ENCODE measurements at places on chromosomes 6 and 20. TPM values are rescaled to one million over a fixed set of nuclear protein-coding genes. Genes with fewer than 3 reads are reported as not detected.

DNA sequence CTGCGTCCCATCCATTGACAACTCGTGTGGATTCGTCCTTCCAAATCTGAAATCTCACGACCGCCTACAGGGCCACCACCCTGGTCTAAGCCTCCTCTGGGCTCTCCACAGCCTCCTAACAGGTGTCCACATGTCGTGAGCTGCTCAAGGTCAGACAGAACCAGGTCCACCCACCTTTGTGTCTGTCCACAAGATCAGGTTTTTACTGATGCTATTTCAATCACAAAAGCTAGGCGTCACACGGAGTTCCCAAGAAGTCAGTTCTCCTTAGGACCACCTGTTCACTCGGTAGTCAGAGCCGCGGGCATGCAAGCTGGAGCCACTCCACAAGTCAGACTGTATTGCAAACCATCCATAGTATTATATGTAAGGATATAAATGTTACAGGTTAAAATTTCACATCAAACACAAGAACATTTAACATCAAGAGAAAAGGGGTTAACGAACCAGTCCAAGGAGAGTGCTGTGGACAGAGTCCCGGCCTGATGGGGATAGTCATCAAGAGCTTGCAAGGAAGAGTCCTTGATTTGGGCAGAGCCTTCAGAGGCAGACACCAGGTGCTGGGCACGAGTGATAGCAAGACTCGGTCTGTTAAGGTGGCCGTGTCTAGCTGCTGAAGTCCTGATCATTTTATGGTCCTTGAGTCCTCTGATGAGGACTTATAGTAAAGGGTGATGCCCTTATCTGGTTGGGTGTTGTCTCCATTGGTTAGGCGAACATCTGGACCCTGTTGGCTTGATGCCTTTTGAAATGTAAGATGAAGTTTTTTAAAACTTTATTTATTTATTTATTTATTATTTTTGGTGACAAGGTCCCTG, 731 bp upstream of the DNPH1 start:
- H3K36me3 ChIP-seq = no peaks in the 10 kb centered on the region
- H3K4me1 ChIP-seq = peaks cover 14% of the 10 kb centered on the region
- no peak for DNase-seq
- no peaks in the 10 kb centered on the region for H3K27me3 ChIP-seq

SH3BGRL2 gene
- total RNA-seq = 30.5 TPM

TCF15 gene
- total RNA-seq = 3.3 TPM

- no peak overlapping the region for H3K27ac ChIP-seq
- H3K4me3 ChIP-seq = no peak overlapping the region
- peaks cover 59% of the 10 kb centered on the region for H3K36me3 ChIP-seq
Observed at GRCh38 chr6:151351146-151351700, 40.1 kb downstream of the ZBTB2 start.

GRCh38 chr6:47741807-47742206, 40.0 kb upstream of the OPN5 start:
- DNase-seq = no peak
- H3K36me3 ChIP-seq = no peaks in the 10 kb centered on the region
- no peaks in the 10 kb centered on the region for H3K27me3 ChIP-seq
- no peak overlapping the region for H3K4me3 ChIP-seq
- peaks cover 5% of the 10 kb centered on the region for H3K4me1 ChIP-seq

- peaks cover 35% of the 10 kb centered on the region for H3K27me3 ChIP-seq
- no peaks in the 10 kb centered on the region for H3K4me1 ChIP-seq
- H3K27ac ChIP-seq = no peak overlapping the region
- no peaks in the 10 kb centered on the region for H3K36me3 ChIP-seq
- no peak for DNase-seq
- H3K4me3 ChIP-seq = no peak overlapping the region
Observed at GRCh38 chr6:38805127-38805655, 90.1 kb downstream of the DNAH8 start.

DNA sequence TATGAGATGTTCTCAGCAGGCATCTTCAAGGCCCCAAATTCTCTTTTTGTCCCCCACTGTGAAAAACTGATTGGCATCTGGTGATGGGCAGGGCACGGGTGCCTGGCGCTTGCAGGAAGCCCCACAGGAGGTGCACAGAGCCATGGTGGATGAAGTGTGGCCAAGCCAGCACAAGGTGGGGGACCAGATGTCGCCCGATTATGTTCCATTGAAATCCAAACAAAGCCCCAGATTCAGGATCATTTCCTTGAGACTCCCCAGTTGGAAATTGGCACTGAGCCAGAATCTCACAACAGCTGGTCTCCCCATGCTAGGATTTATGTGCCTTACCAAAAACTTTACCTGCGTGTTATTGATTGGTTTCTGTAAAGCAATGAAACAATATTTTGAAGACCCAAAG, 186.1 kb downstream of the ADAT2 start:
- no peaks in the 10 kb centered on the region for H3K27me3 ChIP-seq
- no peaks in the 10 kb centered on the region for H3K36me3 ChIP-seq
- DNase-seq = no peak
- H3K27ac ChIP-seq = no peak overlapping the region
- no peaks in the 10 kb centered on the region for H3K4me1 ChIP-seq

DNA sequence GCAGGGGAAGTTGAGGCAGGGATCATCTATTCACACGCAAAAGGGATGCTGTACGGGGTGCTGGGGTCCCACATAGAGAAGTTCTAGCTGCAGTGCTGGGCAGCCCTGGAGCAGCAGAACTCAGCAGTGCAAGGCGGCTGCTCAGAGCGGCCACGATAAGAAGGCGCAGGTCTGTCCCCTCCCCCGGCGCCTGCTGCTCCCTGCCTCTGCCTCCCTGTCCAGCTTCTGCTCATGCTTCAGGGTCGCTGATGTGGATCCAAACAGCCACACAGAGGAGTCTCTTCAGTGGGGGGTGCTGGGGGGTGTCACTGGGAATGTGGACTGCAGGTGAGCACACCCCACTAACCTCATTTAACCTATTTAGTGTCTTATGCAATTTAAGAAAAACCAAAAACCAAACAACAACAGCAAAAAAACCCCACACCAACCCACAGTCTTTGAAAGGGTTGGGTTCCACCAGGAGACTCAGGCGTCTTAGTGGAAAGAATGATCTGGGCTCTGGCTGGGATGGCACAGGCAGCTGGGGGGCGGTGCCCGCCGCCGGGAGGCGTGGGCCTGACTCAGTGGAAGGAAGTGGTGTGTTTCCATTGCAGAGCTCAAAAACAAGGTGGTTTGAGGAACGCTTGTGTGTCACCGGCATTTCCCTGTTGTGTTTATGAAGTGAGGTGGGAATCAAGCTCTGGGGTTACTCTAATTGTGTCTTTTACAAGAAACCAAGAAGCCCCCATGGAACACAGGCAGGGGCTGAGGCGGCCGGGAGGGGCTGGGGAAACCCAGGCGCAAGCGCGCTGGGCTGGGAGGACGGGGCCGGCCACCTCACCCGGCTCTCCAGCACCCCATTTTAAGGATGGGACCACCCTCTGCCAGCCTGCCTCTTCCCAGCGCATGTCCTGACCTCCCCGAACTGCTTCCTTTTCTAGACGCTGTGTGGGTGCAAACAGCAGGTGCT, 55.1 kb downstream of the IRF4 start:
- H3K4me3 ChIP-seq = no peak overlapping the region
- no peak overlapping the region for H3K27ac ChIP-seq

SOX18 gene
- total RNA-seq = 5.6 TPM

- H3K27me3 ChIP-seq = no peaks in the 10 kb centered on the region
- H3K4me1 ChIP-seq = peaks cover 53% of the 10 kb centered on the region
- H3K4me3 ChIP-seq = peak overlapping the region; percentile 12
- H3K36me3 ChIP-seq = no peaks in the 10 kb centered on the region
- no peak for DNase-seq
- no peak overlapping the region for H3K27ac ChIP-seq
Observed at GRCh38 chr6:83055366-83055964, 10.2 kb downstream of the UBE3D start.

GRCh38 chr6:29964887-29965562, 22.7 kb downstream of the HLA-A start:
- no peaks in the 10 kb centered on the region for H3K27me3 ChIP-seq
- peaks cover 54% of the 10 kb centered on the region for H3K4me1 ChIP-seq
- peak overlapping the region; percentile 49 for H3K4me3 ChIP-seq
- peak overlapping the region; percentile 88 for H3K27ac ChIP-seq
- H3K36me3 ChIP-seq = no peaks in the 10 kb centered on the region
- DNase-seq = peak; percentile 95

GABRR1 gene
- not detected for total RNA-seq

SERPINB6 gene
- total RNA-seq = 124 TPM

DNA sequence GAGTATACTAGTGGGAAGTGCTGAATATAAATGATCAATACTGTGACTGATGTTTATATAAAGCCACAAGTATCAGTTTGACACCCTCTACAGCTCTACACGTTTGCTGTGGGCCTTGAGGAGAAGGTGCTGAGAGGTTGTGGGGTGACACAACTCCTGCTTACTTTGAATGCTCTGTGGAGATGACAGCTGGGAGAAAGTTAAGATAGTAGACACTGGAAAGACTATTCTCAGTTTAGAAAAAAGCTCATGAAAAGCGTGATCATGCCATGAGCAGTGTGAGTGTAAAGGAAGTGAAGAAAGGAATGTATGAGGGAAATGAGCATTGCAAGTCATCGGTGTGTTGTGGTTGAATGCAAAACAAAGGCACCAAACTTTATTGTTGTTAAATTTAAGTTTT, 215.8 kb downstream of the UTRN start:
- no peak for DNase-seq
- no peaks in the 10 kb centered on the region for H3K4me1 ChIP-seq

GID8 gene
- 22.4 TPM for total RNA-seq

DNA sequence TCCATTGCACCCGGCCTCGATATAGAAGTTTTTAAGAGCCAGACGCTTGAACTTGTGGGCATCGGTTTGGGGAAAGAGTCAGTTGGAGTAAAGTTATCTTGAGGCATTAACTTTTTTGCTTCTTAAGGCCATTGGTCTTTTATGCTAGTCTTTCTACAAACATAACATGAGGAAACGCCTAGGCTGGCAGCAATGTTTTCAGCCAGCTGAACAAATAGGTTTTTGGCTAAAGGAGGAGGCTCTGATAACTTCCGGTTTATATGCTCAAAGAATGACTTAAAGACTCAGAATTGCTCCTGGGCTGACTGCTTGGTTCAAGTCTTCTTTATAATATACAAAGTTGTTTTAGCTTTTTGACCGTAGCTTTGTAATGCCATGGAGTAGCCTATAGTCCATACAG, 46.2 kb downstream of the HLA-C start:
- H3K4me1 ChIP-seq = no peaks in the 10 kb centered on the region
- no peaks in the 10 kb centered on the region for H3K36me3 ChIP-seq
- no peaks in the 10 kb centered on the region for H3K27me3 ChIP-seq
- no peak overlapping the region for H3K27ac ChIP-seq

- no peaks in the 10 kb centered on the region for H3K27me3 ChIP-seq
- no peak overlapping the region for H3K27ac ChIP-seq
- H3K4me1 ChIP-seq = no peaks in the 10 kb centered on the region
- no peak overlapping the region for H3K4me3 ChIP-seq
Observed at GRCh38 chr20:32501709-32502108, 83.4 kb downstream of the NOL4L start.

- no peaks in the 10 kb centered on the region for H3K27me3 ChIP-seq
- H3K4me3 ChIP-seq = no peak overlapping the region
- H3K36me3 ChIP-seq = no peaks in the 10 kb centered on the region
- H3K4me1 ChIP-seq = peaks cover 5% of the 10 kb centered on the region
- no peak overlapping the region for H3K27ac ChIP-seq
- DNase-seq = no peak
Observed at GRCh38 chr20:14223806-14224205, 113.6 kb downstream of the FLRT3 start.

DNA sequence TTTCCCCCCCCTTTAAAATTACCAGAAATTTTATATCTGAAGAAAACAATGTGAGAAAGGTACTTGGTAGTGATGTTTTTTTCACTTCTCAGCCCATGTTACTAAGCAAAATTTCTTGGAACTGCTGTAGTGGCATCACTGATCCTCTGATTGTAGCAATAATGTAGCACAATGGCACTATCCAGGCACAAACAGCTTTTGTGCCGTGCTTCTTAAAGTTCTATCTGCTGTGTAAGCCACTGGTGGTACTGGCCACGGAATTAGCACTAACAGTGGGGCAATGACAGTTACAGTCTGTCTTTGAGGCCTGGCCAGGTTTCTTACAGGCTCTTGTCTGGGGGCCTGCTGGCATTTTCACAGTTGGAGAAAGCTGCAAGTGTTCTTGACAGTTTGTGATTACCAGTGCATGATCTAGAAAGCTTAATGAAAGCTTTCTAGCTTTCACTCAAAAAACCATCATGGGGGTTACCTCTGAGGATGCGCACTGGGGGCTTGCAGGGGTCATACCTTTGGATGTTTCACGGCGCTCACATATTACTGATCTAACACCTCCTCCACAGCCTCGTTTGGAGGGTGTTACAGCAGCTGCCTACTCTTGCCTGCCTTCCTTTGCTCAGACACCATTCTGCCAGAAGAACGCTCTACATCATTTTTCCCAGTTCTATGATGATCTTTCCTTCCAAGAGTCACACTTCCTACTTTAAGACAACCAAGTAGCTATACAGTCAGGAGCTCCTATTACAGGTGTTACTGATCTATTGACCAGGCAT, 58.4 kb upstream of the ARMH2 start:
- no peak for DNase-seq
- H3K27ac ChIP-seq = no peak overlapping the region
- no peaks in the 10 kb centered on the region for H3K27me3 ChIP-seq
- no peak overlapping the region for H3K4me3 ChIP-seq
- peaks cover 5% of the 10 kb centered on the region for H3K4me1 ChIP-seq

GRCh38 chr6:113842165-113842564, 15.0 kb upstream of the MARCKS start:
- no peaks in the 10 kb centered on the region for H3K4me1 ChIP-seq
- no peaks in the 10 kb centered on the region for H3K27me3 ChIP-seq
- DNase-seq = no peak
- H3K36me3 ChIP-seq = no peaks in the 10 kb centered on the region
